ENCODE measurements at places on chromosomes 1 and 21.

- DNase-seq, result no peak
Measured at GRCh38 chr1:201561195-201561564, 22.3 kb downstream of the NAV1 start.

GRCh38 chr1:55329091-55329490 is 113.9 kb upstream of the USP24 start:
- DNase-seq, result no peak

DNA sequence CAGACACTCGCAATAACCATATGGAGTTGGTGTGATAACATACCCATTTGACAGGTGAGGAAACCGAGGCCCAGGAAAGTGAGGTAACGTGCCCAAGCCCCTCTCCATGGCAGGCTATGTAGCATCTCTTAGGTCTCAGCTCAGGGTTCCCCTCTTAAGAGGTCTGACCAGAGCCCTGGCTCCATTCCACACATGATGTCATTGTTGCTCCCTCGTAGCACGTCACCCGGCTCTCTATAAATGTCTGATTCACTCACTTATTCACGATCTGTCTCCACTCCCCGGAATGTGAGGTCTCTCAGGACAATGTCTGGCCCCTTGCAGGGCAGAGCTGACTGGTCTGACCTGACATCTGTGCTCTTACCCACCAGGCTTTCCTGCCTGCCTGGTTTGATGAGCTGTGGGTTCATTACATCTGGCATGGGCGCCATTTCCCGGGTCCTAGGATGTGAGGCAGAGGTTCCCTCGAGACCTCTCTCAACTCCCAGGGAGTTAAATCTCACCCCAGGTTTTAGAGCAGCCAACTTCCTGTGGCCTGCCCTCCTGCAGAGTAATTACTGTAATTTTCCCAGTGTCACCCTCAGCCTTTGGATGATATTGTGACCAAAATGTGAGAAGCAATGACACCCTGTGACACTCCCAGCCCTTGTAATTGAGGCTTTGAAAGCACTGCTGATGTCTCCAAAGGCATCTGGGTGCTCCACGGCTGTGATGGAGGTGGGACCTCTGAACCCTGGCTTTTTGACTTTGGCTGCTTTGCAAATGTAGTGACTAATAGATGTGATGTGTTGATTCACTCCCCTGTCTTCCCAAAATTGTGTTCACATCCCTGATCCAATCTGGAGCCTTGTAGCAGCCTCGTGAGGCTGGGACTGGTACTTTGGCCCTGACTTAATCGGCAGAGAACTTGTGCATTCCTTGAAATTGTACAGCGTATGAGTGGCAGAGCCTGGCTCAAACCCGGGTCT is 10.6 kb downstream of the ACTL8 start:
- peak; percentile 66 for DNase-seq

DNA sequence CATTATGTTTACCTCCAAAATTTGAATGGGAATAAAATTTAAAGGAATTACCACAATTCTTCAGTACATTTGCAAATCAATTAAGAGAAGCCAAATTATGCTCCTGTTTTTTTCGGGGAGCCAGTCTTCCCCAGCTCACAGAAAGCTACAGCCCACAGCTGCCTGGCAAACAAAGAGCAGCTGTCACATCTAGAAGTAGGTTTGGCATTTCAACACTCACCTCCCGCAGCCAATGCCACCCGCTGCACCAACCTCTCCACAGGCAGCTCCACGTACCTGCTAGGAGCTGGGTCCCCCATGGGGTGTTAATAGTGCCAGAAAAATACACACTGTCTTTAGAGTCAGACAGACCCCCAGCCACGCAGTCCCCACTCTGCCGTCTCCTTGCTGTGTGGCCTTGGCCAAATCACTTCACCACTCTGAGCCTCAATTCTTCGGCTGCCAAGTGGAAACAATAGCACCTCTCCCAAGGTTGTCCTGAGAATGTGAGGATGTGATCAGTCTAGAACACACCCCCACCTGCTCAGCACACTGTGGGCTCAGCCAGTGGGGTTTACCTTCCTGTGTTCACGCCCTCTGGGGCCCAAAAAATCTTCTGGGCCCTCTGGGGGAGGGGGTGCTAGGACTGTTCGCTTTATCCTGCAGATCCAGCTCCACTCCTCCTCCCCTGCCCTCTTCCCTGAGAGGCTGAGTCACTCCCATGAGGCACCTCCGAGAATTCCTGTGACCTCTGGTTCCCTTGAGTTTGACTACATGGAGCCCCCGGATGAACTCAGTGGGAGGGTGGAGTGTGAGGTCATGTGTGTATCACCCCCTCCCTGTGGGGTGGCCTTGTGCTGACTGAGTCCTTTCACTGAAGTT is 204.3 kb upstream of the GRIK3 start:
- no peak for DNase-seq

GRCh38 chr1:186901631-186902030 is 72.9 kb downstream of the PLA2G4A start:
- DNase-seq, result no peak

- no peak for DNase-seq
Measured at GRCh38 chr21:27759091-27759659, 792.3 kb upstream of the ADAMTS5 start.

- no peak for DNase-seq
Measured at GRCh38 chr21:44437696-44438431, 17.4 kb upstream of the LRRC3 start.

GRCh38 chr1:37162059-37162458 is 127.7 kb upstream of the GRIK3 start:
- no peak for DNase-seq

GRCh38 chr1:203426870-203427269 is 48.7 kb upstream of the PRELP start:
- DNase-seq, result no peak

DNA sequence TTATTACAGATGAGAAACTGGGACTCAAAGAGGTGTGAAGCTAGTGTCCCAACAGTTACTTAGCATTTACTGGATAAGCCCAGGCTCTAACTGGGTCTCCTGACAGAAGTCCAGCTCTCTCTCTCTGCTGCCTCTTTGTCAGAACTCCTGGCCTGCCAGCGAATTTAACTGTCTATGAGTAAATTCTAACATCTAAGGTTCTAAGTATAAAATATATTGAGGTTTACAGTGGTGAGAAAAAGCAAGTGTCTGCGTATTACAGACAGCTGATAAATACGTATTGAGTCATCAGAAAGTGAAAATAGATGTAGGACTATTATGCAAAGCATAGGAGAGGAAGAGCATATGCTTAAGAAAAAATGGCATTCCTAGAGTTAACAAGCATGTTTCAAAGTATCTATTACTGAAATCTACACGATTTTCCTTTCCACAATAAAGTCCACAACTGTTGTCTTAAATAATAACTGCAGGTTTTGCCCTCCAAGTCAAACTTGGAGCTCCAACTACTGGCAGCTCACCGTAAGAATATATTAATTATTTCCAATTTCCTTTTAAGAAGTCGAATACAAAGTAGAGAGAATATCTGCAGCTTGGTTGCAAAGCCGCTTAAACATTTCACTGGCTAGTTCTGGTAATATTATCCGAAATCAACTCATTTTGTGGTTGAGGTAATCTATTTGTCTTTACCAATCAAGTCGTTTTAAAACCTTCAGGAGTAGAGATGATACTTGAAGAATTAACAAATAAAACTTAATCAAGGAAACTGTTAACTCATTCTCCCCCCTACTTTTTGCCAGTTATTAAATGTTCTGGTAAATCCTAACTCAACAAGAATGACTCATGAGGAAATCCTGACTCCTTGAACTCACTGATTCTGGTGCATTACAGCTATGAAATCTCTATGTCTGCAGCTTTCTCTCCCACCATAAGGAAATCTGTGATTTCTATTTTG is 1.4 kb upstream of the RGS2 start:
- no peak for DNase-seq

- no peak for DNase-seq
Measured at GRCh38 chr1:235918465-235918864, 51.8 kb upstream of the LYST start.

DNA sequence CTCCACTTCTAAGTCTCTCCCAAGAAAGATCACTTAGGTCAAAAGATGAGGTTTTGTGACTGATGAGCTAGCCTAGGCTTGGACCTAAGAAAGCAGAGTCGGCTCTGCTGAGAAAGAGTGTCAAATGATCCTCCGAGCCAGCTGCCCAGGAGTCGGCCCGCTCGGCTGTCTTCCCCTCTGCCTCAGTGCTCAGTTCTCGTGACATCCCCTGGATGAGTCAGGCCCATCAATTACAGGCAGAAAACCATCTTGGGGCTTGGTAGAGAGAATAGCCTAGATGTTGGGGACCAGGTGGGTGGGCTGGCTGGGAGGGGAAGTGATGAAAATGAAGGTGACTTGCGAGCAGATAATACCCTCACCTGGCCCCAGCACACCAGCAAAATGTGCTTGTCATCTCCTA is 60.5 kb downstream of the SLC66A1 start:
- no peak for DNase-seq

DNA sequence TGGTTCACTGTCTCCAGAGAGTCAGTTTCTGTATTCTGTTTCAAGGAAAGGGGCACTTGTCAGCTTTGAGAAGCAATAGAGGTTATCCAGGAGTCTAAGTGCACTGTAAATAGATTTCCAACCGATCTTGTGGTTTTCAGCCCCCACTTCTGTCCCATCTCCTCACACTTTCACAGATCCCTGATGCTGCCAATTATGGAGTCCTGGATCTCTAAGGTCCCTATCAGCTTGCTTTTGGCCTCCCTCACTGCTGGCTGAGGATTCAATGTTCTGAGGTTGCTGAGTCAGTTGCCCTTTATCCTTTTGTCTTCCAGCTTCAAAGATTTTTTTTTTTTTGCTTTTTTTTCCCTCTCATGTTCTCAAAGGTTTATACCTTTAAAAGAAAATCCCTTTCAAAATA is 98.4 kb downstream of the DIRAS3 start:
- DNase-seq, result no peak

DNA sequence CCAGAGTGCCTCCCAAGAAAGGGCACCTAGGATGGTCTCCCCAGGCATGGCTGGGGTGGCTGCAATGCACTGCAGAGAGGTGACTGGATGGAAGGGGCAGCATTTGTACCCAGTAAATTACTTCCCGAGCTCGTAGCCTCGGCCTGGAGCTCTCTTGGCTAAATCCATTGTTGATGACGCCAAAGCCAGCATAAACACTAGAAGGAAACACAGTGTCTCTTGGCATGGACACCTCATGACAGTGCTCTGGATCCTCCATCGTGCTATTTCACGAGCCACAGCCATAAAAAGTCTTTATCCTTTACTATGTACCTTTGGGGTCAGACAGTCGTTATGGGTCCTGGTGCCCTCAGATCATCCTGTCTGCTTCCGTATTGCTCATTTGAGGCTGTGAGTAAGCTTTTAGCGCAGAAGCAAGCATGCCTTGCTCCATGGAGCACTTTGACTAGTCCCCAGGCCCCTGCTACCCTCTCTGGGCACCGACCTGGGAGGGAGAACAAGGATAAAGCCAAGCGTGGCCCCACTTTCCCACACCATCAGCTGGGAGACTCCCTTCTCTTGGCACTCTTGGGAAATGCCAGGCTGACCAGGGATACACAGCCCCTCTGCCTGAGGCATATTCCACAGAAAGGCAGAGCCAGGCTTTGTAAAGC is 10.3 kb upstream of the PRELP start:
- no peak for DNase-seq

GRCh38 chr1:14113841-14114567 is 414.0 kb downstream of the PRDM2 start:
- DNase-seq, result peak; percentile 12

- DNase-seq, result no peak
Measured at GRCh38 chr1:35931446-35932157, 697 bp downstream of the AGO3 start.

- DNase-seq, result no peak
Measured at GRCh38 chr1:189929501-189930099, 548.1 kb downstream of the BRINP3 start.

GRCh38 chr1:56149761-56150160 is 429.6 kb downstream of the PLPP3 start:
- DNase-seq, result no peak

DNA sequence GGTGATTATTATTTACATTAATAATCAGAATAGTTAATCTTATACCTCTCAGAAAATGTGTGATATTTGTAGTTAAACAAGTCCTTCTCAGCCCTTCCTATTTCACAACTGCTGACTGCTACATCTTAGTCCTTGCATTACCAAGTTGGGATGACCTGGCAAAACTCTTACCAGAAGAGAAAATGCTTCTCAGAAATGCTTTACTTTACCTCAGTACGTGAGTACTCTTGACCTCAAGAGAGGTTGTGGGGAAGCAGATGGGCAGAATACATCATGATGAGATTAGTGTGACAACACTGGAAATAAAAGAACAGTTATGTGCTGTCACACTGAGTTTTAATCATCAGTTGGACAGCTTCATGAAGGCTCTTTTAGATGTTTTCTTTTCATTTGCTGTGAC is 16.2 kb downstream of the CFAP126 start:
- no peak for DNase-seq

- DNase-seq, result no peak
Measured at GRCh38 chr1:45033356-45033755, 21.3 kb downstream of the UROD start.

DNA sequence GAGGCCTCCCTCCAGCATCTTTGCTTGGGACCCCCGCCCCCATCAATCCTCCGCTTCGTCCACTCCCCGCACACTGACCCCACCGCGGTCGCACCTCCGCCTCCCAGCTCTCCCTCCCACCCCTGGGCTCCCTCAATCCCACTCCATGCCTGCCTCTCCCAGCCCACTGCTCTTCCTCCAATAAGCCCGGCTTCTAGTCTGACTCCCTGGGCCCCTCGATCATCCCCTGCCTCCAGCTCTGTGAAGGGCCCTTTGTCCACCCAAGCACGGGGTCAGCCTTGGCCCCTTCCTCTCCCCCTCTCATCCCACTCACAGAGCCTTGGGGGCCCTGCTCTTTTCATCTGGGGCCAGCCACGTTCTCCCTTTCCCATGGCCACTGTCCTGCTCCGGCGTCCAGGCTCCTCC is 1.5 kb upstream of the TMEM200B start:
- no peak for DNase-seq

DNA sequence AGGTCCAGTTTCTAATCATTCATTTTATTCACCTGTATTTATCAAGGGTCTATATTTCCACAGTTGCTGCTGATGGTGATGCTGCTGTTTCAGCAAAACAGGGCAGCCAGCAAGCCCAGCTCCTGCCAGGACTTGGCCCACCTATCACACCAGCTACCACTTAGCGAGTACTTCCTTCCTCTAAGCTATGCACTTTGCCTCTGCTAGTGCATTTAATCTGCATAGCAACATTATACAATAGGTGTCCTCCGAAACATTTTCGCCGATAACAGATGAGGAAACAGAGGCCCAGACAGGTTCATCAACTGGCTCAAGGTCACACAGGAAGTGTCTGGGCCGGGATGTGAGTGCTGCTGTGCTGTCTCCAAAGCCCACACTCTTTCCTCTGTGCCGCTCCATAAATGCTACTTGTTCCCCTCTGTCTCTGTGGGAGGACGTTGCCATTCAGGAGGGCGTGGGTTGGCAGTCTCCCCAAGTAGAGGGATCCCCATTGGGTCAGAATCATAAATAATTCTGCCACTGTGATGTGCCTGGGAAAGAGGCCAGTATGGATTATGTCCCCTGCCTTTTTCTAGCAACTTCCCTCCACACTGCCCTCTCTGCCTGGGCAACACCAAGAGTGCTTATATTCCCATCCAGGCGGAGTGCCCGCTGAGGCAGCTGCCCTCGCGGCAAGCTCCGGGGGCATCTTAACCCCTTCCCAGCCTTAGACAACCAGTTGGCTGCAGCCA is 9.4 kb upstream of the PLEKHA6 start:
- DNase-seq, result no peak

Measured in fibroblast of skin of left biceps (primary cell).